Activated CD4-positive, alpha-beta T cell treated with anti-CD3 and anti-CD28 coated beads, Interleukin-2, amount 50 U/mL, for 1 hour (primary cell): ENCODE measurements at places on chromosomes 3 and 15.
A peak's percentile ranks its signal among the peaks of the same experiment; 100 is the strongest.

DNA sequence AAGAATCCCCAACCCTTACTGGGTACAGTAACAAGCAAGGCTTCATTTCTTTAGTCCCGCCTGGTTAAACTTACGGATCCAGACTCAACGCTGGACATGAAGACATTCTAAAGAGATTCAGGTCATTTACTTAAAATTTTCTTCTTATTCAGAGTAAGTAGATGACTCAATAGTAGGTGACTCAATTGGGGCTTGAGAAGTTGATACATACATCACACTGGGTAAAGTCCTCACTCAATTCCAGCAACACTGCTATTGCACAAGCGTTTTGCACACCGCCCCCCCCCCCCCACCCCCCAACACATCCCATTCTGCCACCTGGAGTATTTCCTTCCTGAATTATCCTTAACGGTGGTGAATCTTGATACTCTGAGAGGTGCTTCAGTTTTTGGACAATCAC lies 610.0 kb downstream of the FOXP1 start:
- no peak for DNase-seq

DNA sequence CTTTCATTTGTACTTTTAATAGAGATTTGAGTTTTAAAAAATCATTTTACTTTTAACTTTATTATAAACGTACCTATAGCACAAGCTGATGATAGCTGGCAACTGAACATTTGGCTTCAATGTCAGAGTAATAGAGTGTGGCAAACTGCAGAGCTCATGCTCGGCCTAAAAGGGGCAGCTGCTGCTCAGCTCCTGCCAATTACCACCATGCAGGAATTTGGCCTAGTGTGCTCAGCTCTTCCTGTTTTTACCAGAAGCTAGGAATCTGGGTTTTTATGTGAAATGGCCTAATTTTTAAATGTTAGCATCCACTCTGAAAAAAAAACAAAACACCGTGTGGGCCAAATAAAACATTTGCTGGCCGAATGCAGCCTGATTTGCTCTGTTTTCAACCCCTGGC lies 1.8 kb downstream of the IFT122 start:
- no peak for DNase-seq

DNA sequence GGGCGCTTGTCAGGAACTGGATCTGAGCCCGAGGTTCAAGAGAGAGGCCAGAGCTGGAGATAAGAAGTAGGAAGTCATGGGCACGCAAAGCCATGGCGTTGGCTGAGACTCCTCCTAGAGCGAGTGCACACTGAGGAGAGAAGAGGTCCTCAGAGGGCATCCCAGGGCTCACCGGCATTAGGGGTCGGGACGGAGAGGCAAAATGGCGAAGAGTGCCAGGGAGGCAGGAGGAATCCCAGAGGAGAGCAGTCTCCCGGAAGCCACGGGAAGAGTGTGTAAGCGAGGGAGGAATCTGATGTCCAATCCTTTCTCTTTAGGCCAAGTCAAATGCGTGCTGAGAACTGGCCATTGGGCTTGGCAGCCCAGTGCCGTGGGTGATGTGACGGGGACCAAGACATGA lies 24.0 kb downstream of the EFCC1 start:
- DNase-seq: no peak

DNA sequence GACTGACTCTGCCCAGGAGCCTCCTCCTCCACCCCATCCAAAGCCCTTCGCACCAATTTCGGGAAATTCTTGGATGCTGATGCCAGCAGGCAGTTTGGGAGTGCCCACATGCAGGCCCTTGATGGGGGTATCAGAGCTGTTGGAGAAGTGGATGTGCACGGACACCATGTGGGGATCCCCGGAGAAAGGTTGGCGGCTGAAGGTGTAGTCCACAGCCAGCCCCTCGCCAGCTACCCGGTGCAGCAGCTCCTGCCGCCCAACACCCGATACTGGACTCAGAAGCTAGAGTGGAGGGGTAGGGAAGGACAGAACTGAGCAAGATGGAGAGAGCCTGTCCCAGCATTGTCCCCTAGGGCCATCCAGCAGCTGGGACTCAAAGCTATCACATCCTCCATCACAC lies 15.5 kb upstream of the CPEB1 start:
- DNase-seq: no peak

GRCh38 chr3:156606729-156607128 lies 51.8 kb upstream of the SSR3 start:
- DNase-seq: no peak

DNA sequence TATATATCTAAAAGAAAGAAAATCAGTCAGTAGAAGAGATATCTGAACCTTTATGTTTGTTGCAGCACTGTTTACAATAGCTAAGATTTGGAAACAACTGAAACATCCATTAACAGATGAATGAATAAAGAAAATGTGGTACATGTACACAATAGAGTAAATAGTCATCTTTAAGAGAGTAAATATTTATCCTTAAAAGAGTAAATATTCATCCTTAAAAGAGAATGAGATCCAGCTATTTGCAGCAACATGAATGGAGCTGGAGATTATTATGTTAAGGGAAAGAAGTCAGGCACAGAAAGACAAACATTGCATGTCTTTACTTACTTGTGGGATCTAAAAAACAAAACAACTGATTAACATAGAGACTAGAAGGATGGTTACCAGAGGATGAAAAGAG lies 197.0 kb upstream of the CBLB start:
- no peak for DNase-seq

GRCh38 chr3:107256963-107257362 lies 120.3 kb upstream of the CCDC54 start:
- DNase-seq: no peak

- no peak for DNase-seq
Observed at GRCh38 chr15:83698294-83698693, 44.4 kb downstream of the ADAMTSL3 start.

- DNase-seq: no peak
Observed at GRCh38 chr15:69760258-69760845, 307.7 kb downstream of the RPLP1 start.

DNA sequence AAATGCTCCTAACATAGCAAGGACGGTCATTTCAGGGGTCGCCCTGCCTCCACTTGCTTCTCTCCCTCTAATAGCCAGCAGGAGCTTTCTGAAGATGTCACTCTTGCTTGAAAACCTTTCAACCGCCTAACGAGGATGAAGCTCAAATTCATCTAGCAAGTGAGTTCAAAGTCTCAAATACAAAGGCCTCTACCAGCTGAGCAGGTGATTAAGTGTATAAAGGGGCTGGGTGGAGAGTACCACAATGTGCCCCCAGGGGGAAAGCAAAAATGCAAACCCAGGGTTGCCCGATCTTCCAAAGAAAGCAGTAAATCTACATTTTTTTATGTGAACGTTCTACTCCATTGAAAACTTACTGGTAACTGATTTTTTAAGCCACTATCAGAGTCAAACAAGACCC lies 50.4 kb upstream of the GRIP2 start:
- no peak for DNase-seq

DNA sequence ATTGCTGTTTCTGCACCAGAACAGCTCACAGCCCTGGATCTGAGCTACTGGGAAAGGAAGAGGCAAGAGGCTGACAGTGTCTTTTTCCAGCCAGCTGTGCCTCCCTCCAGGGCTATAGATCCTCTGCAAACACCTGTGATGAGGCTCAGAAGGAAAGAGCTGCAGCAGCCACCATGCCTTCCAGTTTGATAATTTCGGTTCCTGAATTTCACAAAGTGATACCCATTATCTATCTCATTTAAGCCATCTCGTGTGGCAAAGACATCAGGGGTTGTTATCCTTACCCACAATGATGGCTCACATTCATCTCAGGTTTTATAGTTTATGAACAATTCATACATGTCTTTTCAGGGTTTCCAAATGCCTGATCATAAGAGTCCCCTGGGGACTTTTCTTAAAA lies 1.8 kb upstream of the LARP6 start:
- no peak for DNase-seq

DNA sequence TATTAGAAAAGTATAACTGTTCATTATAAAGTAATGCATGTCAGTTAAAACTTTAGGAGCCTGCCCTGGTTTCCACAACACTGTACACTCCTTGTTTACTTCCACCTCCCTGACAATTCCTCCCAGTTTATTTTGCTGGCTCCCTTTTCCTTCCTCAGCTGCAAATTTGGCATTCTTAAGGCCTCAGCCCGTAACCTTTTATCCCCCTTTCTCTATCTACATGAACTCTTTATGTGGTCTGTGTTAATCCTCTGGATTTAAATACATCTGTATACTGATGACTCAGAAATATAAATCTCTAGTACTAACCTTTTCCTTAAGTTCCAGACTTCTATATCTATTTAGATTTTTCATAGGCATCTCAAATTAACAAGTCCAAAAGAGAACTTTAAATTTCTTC lies 143.6 kb downstream of the OTOL1 start:
- DNase-seq: no peak

DNA sequence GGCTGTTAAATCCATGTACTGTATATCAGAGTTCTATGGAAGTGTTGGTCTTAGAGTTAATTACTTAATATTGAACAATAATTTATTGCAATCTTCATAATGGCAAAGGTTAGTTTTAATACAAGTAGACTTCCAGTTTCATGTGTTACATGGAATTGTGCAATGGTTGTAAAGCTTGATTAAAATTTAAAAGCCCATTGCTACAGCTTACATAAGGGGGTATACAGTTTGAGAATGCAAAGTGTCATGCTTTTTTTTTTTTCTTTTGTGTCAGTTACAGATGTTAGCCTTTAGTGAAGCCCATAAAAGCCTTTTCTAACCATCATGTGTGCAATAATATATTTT lies 22.0 kb downstream of the CNOT10 start:
- no peak for DNase-seq

DNA sequence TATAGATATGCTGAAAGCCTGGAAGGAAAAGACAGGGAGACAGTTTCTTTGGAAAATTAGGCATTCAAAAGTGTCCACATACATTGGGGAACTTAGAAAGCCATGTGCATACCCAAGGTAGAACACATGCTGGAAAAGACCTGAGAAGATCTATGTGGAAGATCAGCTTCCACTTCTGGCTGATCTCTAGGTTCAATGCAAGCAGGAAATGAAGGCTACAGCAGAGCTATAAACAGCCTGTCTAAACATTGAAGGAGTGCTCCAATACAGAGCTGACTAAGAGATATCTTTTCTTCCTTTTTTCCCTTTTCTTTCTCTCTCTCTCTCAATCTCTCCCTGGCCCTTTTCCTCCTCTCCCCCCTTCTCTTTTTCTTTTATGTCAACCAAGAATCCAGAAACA lies 73.6 kb upstream of the TCF12 start:
- no peak for DNase-seq

- DNase-seq: no peak
Observed at GRCh38 chr3:147423798-147424580, 14.8 kb downstream of the ZIC1 start.

- DNase-seq: no peak
Observed at GRCh38 chr3:8286086-8286485, 215.5 kb upstream of the LMCD1 start.

DNA sequence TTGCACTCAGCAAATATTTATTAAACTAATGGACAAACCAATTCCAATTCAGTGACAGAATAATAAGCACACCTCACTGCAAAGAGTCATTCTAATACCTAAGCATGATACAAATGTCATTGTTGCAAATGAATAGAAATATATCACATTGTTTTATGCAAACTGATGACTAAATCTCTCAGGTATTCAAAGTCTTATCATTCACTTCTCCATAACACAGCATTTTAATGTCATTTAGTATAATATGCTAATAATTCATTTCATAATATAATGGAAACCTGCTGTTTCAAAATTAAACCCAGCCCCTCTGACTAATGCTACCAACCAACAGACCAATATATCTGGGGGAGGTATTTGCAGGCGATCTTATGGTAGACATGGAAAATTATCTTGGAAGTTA lies 71.8 kb downstream of the FGF7 start:
- DNase-seq: no peak

GRCh38 chr3:54940971-54941370 lies 13.1 kb upstream of the LRTM1 start:
- DNase-seq: no peak

DNA sequence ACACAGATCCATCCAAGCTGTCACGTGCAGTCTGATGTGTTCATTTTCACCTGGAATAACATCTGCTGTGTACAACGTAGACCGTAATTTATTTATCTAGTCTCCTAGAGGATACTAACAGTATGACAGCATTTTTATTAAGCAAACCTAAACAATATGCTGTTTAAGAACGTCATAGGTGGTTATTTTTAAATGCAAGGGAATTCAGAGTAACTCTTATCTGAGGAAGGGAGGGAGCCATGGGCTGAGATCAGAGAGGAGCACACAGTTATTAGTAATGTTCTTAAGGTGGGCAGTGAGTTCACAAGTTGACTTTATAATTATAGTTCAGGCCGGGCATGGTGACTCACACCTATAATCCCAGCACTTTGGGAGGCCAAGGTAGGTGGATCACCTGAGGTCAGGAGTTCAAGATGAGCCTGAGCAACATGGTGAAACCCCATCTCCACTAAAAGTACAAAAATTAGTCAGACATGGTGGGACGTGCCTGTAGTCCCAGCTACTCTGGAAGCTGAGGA lies 193.6 kb downstream of the UACA start:
- no peak for DNase-seq

GRCh38 chr3:163056874-163057497 lies 1560.4 kb downstream of the OTOL1 start:
- DNase-seq: no peak

DNA sequence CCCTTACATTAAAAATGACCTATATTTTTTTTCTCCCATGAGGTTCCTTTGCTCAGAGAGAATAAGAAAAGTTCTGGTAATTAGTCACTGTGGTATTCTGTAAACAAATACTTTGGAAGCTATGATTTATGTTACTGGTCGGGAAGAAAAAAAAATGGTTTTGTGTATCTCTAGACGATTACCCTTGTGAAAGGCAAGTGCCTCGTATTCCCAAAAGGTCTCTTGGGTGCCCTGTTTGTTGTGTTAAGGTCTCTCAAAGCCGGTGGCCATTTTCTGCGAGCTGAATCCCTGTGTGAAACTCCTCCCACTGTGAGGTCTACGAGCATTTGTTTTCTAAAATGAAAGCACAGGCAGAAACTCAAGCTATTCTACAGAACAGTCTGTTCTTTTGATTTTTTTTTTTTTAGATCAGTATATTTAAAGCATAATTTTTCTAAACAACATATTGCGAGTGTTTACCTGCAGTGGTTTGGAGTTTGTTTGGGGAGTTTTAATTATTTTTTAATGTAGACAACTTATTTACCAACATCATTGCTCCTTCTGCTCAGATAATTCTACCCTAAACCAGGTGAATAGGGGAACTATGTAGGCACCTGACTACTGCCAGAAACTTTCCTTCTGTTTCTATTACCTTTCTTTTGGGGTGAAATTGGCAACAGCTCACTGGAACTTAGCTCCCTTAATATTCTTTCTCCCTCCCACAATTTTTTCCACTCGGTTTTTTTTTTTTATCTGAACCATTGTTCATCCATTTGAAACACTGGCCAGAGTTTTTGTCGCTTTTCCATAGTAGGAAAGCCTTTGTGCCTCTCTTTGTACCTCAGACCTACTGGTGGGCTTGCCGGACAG lies 44.0 kb downstream of the ZBTB38 start:
- DNase-seq: peak; percentile 48

DNA sequence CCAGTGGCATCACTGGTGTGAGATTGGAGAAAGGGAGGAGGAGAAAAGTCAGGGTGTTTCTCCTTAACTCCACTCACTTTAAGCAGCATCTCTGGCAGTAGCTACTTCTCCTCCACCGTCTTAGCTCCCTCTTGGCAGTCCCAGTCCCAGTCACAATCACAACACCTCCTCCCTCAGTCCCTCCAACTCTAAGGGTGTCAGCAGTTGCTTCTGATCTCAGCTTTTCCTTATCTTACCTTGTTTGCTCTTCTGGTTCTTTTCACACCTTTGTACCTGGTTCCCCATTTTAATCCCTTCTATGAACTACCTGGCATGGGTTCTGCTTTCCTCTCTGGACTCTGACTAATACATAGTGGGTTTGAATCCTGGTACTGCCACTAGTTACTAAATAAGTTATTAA lies 188.3 kb upstream of the CTDSPL start:
- DNase-seq: no peak

GRCh38 chr3:22908989-22909507 lies 294.1 kb upstream of the UBE2E2 start:
- no peak for DNase-seq
